Activated CD4-positive, alpha-beta memory T cell treated with anti-CD3 and anti-CD28 coated beads, Interleukin-2, amount 10 ng/mL, durations not matched to agents 7 days and 5 days (primary cell): ENCODE measurements at places on chromosomes 2 and 18. TPM values are rescaled to one million over a fixed set of nuclear protein-coding genes. Genes with fewer than 3 reads are reported as not detected.
A peak's percentile ranks its signal among the peaks of the same experiment; 100 is the strongest.

The PRADC1 gene
- 10.1 TPM for total RNA-seq

GRCh38 chr2:68404164-68404563, 39.1 kb downstream of the PLEK start:
- no peak overlapping the region for H3K4me3 ChIP-seq
- peaks cover 30% of the 10 kb centered on the region for H3K27me3 ChIP-seq
- H3K4me1 ChIP-seq, result peaks cover 20% of the 10 kb centered on the region

The SLC19A3 gene
- total RNA-seq, result not detected

The KRCC1 gene
- 18.8 TPM for total RNA-seq

GRCh38 chr18:63708650-63709049, 5.9 kb downstream of the SERPINB11 start:
- no peak overlapping the region for H3K4me3 ChIP-seq
- H3K27ac ChIP-seq, result no peak overlapping the region
- no peaks in the 10 kb centered on the region for H3K4me1 ChIP-seq

DNA sequence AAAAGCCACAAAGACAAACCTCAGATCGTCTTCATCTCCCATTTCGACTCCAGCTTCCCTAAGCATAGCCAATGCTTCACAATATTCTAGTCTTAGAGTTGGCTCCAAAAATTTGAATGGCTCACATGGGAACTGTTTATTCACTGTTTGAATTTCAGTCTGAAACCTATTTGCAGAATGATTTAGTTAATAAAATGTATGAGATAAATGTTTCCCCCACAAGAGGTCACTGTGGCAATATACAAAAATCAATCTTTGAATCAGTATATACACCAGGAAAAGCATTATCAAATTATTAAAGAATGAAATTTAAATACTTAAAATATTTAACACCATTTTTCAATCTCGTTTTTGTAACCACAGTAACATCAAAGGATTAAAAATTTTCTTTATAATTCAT, 40.0 kb upstream of the MCM6 start:
- H3K27me3 ChIP-seq, result no peaks in the 10 kb centered on the region
- no peak overlapping the region for H3K4me3 ChIP-seq
- no peak for DNase-seq
- H3K27ac ChIP-seq, result no peak overlapping the region

The ACTR2 gene
- 517 TPM for total RNA-seq

The RAB27B gene
- total RNA-seq, result 5.0 TPM

- H3K27ac ChIP-seq, result no peak overlapping the region
- no peak for DNase-seq
- no peaks in the 10 kb centered on the region for H3K4me1 ChIP-seq
- no peaks in the 10 kb centered on the region for H3K36me3 ChIP-seq
- H3K4me3 ChIP-seq, result no peak overlapping the region
These were observed 580.5 kb upstream of the NXPH2 start for GRCh38 chr2:139360654-139361053.

GRCh38 chr18:63186520-63187222, 132.9 kb downstream of the BCL2 start:
- no peak overlapping the region for H3K27ac ChIP-seq
- H3K4me3 ChIP-seq, result no peak overlapping the region
- no peak for DNase-seq
- peaks cover 72% of the 10 kb centered on the region for H3K4me1 ChIP-seq
- peaks cover 47% of the 10 kb centered on the region for H3K36me3 ChIP-seq

GRCh38 chr18:60978338-60978737, 354.9 kb upstream of the CDH20 start:
- H3K4me3 ChIP-seq, result no peak overlapping the region
- no peaks in the 10 kb centered on the region for H3K4me1 ChIP-seq
- no peak for DNase-seq
- H3K27ac ChIP-seq, result no peak overlapping the region
- no peaks in the 10 kb centered on the region for H3K27me3 ChIP-seq
- H3K36me3 ChIP-seq, result no peaks in the 10 kb centered on the region

DNA sequence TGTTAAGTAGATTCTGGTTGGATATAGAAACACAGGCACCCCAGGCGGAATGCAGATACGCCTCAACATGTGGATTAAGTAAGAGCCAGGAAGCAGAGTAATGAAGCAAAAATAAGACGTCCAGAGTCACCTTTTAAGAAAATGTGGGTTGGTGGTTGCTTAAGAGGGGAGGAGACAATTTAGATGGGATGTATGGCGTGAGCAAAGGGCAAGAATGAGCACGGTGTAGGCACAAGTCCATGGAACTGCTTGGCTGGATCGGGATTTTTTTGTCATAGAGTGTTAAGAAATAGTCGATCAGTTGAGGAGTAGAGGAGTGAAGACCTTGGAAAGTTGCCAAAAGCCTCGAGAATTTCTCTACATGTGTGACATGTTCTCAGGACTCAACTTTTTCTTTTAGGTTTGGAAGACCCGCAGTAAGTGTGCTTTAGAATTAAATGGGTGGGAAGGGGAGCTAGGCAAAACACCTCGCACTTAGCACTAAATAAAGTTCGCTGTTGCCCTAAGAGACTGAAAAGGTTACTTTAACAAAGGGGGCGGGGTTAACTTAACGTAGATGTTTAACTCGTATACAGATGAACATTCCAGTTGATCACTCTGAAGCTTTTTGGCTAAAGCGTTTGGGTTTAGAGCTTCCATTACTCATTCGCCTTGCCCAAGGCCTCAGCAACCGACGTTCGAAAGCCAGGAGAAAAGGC, 716 bp upstream of the SLC39A10 start:
- peak overlapping the region; percentile 97 for H3K4me3 ChIP-seq
- peak overlapping the region; percentile 98 for H3K27ac ChIP-seq
- DNase-seq, result no peak
- peaks cover 17% of the 10 kb centered on the region for H3K4me1 ChIP-seq
- H3K36me3 ChIP-seq, result peaks cover 34% of the 10 kb centered on the region

The IHH gene
- not detected for total RNA-seq

The CDH2 gene
- not detected for total RNA-seq

The OTOF gene
- total RNA-seq, result 22.2 TPM

DNA sequence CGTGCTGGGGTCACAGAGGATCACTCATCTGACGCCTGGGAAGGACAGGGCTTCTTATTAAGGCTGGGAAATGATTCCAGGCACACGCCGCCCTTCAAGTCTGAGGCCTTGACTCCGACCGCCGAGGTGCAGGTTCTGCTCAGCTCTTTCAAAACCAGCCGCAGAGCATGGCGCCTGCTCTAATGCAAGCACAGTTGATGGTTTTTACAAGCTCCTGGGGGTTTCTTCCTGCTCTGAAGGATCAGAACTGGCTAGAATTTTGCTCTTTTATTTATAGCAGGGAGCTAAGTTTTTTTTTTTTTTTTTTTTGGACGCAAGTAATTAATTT, 32.0 kb downstream of the CDCA7 start:
- no peak overlapping the region for H3K4me3 ChIP-seq
- H3K27ac ChIP-seq, result no peak overlapping the region
- H3K27me3 ChIP-seq, result no peaks in the 10 kb centered on the region
- peaks cover 7% of the 10 kb centered on the region for H3K36me3 ChIP-seq
